ENCODE measurements at places on chromosomes 5 and 9. TPM values are rescaled to one million over a fixed set of nuclear protein-coding genes. Genes with fewer than 3 reads are reported as not detected.

DNA sequence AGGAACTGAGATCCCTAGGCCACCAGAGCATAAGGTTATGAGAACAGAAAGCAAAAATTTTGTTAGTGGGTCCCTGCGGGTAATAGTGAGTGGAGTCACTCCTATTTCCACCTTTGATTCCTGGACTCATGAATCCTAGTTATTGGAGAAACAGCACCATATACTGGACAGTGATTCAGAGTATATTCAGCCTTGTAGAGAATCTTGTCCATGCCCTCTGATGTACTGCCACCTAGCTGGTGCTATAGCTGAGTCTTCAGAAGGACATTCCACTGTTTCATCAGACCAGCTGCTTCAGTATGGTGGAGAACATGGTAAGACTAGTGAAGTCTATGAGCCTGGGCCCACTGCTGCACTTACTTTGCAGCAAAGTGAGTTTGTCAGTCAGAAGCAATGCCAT is 25.0 kb upstream of the ITGA2 start:
- H3K36me3 ChIP-seq = no peaks in the 10 kb centered on the region
- no peak overlapping the region for H3K27ac ChIP-seq
- no peak for DNase-seq

GRCh38 chr5:62731022-62731421 is 152.4 kb downstream of the LRRC70 start:
- H3K4me1 ChIP-seq = no peaks in the 10 kb centered on the region
- DNase-seq = no peak
- no peak overlapping the region for H3K4me3 ChIP-seq

- no peak overlapping the region for H3K27ac ChIP-seq
- no peak for DNase-seq
- H3K27me3 ChIP-seq = peaks cover 4% of the 10 kb centered on the region
These were observed 27.0 kb downstream of the PRDM6 start for GRCh38 chr5:123116058-123116457.

- no peak for DNase-seq
- peak overlapping the region; percentile 70 for H3K4me3 ChIP-seq
- peaks cover 28% of the 10 kb centered on the region for H3K4me1 ChIP-seq
- no peaks in the 10 kb centered on the region for H3K27me3 ChIP-seq
- no peaks in the 10 kb centered on the region for H3K36me3 ChIP-seq
These were observed 10.8 kb downstream of the C9orf50 start for GRCh38 chr9:129610213-129610472.

DNA sequence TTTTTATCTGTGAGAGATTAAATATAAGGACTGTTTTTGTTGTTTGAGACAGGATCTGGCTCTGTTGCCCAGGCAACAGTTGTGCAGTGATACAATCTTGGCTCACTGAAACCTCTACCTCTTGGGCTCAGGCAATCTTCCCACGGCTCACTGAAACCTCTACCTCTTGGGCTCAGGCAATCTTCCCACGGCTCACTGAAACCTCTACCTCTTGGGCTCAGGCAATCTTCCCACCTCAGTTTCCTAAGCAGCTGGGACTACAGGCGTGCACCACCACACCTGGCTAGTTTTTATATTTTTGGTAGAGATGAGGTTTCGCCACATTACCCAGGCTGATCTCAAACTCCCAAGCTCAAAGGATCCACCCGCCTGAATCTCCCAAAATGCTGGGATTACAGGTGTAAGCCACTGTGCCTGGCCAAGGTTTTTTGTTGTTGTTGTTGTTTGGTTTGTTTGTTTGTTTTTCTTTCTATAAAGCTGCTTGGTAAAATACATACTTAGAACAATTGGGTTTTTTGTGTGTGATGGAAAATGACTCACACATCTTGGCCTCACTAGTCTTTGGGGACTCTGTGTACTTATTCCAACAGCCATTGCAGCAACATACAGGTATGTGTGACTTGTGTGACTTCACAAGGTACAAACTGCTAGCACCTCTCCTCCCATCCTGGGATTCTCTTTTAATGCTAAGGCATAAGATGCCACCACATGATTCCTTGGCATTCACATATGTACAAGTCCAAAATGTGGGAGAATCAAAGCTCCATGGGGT is 36.5 kb upstream of the RASA1 start:
- no peaks in the 10 kb centered on the region for H3K36me3 ChIP-seq
- H3K27ac ChIP-seq = no peak overlapping the region
- DNase-seq = peak; percentile 14
- no peak overlapping the region for H3K4me3 ChIP-seq
- peaks cover 7% of the 10 kb centered on the region for H3K4me1 ChIP-seq

DNA sequence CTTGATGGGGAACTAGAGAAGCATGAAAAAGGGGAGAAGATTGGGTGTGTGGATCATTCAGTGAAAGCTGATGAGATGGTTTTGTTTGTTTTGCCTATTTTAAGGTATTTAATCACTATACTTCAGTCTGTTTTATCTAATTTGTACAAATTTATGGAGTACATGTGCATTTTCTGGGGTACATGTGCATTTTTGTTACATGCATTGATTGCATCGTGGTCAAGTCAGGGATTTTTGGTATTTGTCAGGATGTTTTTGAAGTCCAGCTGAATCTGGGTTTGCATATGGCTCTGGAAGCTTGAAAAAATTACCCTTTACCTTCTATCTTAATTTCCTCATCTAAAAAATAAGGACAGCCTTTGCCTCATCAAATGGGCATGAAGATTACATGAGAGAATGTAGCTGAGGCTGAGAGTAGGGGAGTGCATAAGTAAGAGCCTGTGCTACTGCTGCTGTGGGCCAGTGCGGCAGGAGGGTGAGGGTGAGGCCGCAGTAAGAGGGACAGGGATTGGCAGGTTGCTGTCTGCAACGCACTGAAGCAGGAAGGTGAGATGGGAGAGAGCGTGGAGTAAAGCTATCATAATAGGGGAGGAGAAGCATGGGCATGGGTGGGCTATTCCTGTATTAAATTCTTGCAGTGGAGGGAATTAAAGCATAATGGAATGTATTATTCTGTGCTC is 139.8 kb downstream of the NPR3 start:
- H3K27me3 ChIP-seq = no peaks in the 10 kb centered on the region
- H3K36me3 ChIP-seq = no peaks in the 10 kb centered on the region
- no peaks in the 10 kb centered on the region for H3K4me1 ChIP-seq
- H3K4me3 ChIP-seq = no peak overlapping the region
- H3K27ac ChIP-seq = no peak overlapping the region

The GARIN3 gene
- total RNA-seq = not detected

The SLCO6A1 gene
- not detected for total RNA-seq

The UBE2QL1 gene
- total RNA-seq = not detected

The TMEM8B gene
- 10.5 TPM for total RNA-seq

The CXCL14 gene
- not detected for total RNA-seq

The IFNA2 gene
- not detected for total RNA-seq

The TSSK1B gene
- total RNA-seq = not detected

The ANKRD18B gene
- total RNA-seq = 1.9 TPM

The MTX3 gene
- total RNA-seq = 22.7 TPM

The CSF1R gene
- total RNA-seq = 2.9 TPM

The PDE8B gene
- total RNA-seq = not detected
